ENCODE measurements at places on chromosomes 3 and 15.

GRCh38 chr3:16546186-16547010 is 32.9 kb upstream of the RFTN1 start:
- no peak for DNase-seq

- peak; percentile 95 for DNase-seq
Observed at GRCh38 chr15:71559098-71559497, 251.3 kb upstream of the NR2E3 start.

- DNase-seq: peak; percentile 81
Observed at GRCh38 chr15:90249203-90249863, at the start of gene TTLL13. TTLL13 (plus strand) TSS chr15:90249556; CDS start chr15:90250631, 1,075 bp downstream.

DNA sequence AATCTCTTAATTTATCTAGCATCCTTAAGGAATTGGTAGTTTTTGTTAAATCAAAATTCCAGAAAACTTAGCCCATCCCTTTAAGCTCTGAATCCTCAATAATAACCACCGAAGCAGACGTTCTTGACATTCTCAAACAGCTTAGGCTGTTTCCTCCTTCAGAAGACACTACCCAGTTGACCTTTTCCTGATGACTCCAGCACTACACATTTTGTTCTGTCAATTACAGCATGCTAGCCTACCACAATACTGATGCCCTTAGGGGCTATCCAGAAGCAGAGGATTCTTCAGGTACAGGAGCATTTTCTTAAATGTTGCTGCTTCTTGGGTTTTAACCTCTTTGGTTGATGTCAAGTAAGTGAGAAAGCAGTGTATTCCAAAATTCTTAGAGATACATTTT is 33.4 kb downstream of the ETV5 start:
- DNase-seq: no peak

DNA sequence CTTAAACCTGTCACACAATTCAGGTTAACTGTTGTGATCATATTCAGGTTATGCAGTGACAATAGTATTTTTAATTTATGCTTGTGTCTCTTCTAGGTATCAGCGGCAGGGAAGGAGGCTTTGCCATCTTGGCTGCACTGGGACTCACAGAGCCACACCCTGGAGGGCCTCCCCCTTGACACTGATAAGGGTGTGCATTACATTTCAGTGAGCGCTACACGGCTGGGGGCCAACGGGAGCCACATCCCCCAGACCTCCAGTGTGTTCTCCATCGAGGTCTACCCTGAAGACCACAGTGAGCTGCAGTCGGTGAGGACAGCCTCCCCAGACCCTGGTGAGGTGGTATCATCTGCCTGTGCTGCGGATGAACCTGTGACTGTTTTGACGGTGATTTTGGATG is 23.6 kb upstream of the BSN start:
- no peak for DNase-seq

DNA sequence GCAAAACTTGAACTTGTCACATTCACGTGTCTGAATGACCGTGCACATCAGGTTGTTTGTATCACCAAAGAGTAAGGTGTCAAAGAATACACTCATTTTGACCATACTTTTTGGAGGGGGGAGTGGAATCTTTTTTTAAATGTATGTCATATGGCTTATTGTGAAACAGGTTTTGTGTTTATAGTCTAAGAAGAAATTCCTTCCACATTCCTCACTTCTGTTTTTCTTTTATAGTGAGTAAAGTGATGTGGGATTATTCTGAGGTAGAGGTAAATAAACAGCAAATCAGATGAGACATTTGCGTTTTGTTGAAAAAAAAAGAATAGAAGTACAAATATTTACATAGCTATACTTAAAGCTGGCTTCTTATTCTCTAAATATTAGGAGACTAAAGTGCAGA is 33.0 kb downstream of the SRP14 start:
- peak; percentile 85 for DNase-seq

- DNase-seq: peak; percentile 20
Observed at GRCh38 chr3:2823031-2823430, 287.1 kb downstream of the IL5RA start.

GRCh38 chr3:173702561-173702960 is 305.0 kb downstream of the NLGN1 start:
- DNase-seq: no peak

DNA sequence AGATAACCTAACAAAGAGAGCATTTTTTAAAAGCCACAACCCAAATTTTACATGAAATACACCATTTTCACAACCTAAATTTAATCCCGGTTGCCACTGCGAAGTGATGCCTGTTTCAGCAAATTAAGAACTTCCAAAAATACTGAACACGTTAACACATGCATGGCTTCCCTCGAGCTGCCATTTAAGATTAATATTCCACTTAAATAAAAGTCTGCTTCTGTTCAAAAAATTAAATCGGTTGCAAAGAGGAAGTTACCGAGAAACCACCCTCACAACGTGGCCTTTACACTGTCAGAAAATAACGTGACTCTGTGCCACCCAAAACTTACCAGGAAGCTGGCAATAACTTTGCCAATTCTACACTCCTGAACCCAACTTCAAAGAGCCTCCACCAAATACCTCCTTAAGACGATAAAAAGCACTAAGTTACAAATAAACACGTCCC is 1.2 kb downstream of the TBL1XR1 start:
- no peak for DNase-seq

- DNase-seq: no peak
Observed at GRCh38 chr3:115843206-115843605, 219.9 kb downstream of the GAP43 start.

DNA sequence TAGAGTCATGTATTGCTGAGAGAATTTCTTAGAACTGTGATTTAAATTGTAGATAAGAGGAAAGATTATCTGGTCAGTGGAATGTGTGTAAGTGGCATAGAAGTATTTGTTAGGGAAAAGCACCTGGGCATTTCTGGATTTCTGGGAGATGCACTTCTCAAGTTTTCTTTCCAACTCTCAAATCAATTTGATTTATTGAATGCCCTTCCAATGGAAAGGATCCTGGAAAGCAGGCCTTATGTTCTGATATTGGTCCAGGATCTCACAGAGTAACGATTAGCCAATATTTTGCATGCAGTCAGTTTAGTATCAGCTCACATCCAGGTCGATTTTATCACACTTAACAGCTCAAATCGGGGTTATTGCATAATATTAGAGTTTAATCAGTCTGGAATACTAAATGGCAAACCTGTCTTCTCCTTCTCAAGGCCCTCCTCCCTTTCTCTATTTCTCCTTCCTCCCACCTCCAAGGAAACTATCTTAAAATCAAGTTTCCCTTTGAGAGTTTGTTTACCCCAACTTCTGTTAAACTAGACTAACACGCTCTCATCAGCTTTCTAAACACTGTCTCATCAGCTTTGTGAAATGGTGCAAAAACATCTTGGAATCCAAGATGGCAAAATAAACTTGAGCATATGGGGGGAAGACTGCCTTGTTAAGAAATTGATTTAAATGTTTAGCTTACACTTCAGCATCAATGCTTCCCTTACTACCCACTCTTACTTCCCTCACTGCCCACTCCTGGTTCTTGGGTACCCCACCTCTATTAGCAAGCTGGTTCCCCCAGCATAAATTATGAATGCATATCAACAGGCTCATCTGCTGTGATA is 9.5 kb downstream of the SOX2 start:
- DNase-seq: no peak

DNA sequence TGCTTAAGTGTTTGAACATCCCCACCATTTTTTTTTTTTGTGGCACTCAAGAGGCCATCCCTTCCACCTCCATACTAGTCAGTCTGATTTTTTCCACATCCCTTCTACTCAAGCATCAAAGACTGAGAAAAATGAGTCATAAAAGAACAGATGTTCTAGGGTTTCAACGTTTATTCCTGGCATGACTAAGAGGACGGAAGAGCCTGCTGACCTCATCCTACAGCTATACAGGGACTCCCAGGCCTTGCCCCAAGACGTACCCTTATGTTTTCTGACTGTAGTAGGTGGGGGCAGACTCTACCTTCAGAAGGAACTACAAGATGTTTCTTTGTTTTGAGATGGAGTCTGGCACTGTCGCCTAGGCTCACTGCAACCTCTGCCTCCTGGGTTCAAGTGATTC is 3.3 kb upstream of the ITPKA start:
- DNase-seq: peak; percentile 98

DNA sequence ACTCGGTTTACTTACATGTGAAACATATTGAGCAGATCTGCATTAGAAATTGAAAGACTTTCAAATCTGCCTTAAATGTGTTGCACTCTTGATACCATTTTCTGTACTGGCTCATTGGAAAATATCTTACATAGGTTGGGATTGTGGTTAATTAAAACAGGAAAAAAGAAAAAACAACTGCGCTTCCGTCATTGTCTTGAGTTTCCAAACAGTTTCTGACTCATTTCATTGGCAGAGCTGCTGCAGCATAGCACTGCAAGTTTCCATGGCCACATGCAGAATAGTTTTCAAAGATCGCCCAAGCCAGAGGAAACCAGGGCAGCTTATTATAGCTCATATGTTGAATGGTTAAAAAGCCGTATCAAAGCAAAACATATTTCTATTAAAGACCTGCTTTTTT is 446.6 kb upstream of the BCHE start:
- peak; percentile 88 for DNase-seq

- no peak for DNase-seq
Observed at GRCh38 chr15:79169526-79170133, 79.0 kb upstream of the RASGRF1 start.

DNA sequence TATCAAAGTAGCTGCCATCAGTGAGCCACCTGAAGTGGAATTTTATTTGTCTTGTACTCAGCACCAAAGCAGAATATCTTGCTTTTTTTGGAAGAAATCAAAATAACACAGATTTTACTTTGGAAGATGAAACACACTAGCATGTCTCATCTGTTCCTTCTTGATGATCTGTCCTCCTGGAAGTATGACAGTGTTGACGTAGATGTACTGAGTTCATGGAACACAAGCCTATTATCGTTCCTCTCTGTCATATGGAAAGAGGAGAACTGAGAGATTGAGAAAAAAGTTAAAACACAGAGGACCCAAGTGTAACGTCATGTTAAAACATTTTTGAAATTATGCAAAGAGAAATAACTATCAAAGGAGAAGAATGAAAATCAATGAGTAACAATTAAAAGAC is 340.2 kb downstream of the ROBO2 start:
- no peak for DNase-seq

DNA sequence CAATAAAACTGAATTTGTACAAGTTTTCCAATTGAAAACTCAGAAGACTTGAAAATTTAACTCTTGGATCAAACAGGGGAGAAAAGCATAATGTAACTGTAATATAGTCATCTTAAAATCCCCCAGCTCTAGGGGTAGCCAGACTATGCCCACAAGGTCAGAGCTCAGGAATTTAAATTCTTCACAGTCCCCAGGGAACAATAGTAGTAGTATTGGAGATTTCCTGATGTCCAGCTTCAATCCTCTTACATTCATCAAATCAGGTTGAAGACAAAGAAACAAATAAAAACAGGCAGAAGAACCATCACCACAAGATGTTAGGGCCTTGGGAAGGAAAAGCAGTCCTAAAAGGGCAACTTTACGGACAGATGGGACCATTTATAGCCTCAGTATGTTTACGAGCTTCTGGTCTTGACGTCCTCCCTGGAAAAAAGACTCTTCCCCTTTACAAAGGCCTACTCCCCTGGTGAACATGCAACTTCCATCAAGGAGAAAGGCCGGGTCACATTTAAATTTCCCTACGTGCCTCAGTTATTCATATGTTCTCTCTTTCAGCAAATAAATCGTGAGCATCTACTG is 96.8 kb downstream of the PLCH1 start:
- DNase-seq: no peak

GRCh38 chr3:155744626-155745324 is at the start of gene PLCH1:
PLCH1 (minus strand) TSS chr3:155745071; CDS start chr3:155704224, 40,847 bp downstream.
- DNase-seq: peak; percentile 67

- DNase-seq: no peak
Observed at GRCh38 chr3:190375246-190375645, 12.7 kb upstream of the CLDN16 start.
